Mucosa of descending colon (tissue), 3 donors: ENCODE measurements at places on chromosomes 3 and 15. TPM values are rescaled to one million over a fixed set of nuclear protein-coding genes. Genes with fewer than 3 reads are reported as not detected.

- peak; percentile 80 for DNase-seq
These were observed 41.0 kb downstream of the ABHD2 start for GRCh38 chr15:89129123-89129815.

GRCh38 chr15:78033864-78034263 is 43.6 kb downstream of the TBC1D2B start:
- DNase-seq: no peak

DNA sequence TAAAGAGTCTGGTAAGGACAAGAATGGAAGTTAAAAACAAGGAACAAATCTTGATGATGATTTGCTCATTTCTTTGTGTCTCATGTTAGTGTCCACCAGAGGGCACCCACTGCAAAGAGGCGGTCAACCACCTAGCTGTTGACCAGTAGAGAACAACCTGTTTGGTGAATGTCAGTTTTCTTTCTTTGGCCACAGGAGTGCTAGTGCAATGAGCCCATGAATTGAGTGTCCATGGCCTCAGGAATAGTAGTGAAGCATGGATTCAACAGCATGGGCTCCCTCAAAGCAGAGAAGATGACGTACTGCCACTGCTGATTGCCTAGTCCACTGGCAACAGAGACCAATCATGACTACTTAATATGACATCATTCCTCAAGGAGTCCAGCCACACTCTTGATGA is 10.7 kb upstream of the CNTN6 start:
- peak; percentile 74 for DNase-seq

GRCh38 chr3:86708893-86709292 is 282.1 kb downstream of the VGLL3 start:
- no peak for DNase-seq

GRCh38 chr3:36379872-36380220 is 458 bp upstream of the STAC start:
- no peak for DNase-seq

DNA sequence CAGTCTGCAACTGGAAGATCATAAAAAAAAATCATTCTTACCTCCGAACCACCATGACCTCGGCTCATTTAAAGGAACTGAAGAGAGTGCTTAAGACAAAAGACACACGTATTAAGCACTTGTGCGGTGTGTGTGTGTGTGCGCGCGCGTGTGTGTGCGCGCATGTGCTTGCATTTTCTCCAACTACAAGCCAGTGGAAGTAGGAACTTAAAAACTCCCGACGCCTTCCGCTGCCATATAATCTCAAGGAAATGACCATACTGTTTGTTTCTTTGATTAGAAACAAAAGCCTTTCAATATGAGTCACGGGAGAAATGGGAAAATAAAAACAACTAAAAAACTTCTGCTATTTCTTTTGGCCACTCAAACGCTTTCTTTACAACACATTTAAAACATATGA is 32.4 kb downstream of the FRMD4B start:
- peak; percentile 24 for DNase-seq

DNA sequence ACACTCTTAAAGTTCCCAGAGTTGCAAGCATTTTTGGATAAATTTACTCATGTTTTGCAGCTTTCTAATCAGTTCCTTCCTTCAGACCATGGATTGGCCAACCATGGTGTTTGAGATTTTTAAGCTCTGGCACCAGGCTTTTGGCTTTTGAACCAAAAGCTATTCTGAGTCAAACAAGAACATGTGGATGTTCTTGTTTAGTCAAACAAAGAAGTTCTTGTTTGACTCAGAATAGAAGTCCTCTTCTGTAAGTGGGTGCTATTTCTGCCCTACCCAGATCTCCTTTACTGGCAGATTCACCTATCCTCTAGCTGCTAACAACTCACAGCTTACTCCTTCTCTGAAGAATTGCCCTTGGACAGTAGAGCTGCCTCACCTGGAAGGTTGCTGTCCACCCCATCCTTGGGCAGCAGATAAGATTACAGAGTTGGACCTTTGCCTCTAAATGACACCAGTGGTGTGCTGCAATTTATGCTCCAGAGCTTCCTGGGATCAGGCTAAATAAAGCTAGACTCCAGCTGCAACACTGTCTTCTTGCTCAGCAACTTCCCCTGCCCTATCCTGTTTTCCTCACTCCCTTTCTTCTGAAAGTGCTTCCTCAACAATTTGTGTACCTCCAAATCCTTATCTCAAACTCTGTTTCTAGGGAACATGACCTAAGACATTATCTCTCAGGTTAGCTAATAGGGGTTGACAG is 65.6 kb downstream of the COL6A6 start:
- DNase-seq: no peak

DNA sequence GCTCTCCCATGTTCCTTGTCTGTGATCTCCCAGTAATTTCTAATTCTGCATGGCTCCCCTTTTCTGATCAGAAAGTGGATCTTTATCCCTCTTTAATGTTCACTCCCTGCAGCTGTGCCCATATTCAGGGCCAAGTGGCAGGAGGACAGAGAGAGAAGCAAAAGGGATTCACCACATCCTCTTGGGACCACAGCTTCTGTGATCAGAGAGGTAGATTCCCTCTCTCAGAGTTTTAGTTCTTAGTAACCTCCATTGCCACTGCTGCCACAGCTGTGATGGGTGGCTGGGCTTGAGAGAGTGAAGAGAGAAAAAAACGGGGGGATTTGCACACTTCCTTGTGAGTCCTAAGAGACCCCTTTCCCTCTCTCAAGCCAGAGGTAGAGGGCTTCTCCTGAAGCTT is 49.2 kb downstream of the GLCE start:
- DNase-seq: no peak

DNA sequence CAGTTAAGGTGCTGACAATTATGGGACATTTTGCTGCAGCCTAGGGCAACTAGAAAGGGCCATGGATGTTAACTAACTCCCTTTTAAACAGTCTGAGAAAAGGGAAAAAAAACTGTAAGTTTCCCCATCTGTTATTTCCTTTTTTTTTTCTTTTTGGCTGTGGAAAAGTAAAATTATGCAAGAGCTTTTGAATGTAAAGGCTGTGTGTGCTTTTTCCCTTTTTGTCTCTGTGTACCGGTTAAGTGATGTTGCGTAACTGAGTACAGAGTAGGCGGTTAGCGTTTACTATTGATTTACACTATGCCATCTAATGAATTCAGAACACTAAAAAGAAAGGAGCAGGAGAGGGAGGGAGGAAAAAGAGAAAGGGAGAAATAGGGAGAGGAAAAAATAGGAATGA is 403.6 kb downstream of the TIGIT start:
- DNase-seq: no peak

DNA sequence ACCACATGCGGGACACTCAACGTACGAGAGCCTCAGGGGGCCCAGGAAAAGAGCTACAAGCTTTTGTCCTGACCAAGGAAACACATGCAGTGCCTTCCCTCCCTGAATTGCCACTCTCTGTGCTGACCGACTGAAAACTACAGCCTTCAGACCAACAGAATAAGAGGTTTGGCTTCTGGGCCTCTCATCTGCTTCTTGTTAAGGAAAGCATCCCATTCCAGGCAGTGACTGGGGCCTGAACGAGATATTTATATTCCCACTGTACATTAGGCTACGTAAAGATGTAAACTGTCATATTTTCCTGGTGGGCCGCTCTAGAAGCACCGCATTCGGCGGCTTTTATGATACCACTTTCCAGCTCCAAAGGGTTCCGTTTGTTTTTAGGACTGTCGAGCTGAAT is 208.9 kb upstream of the TPM1 start:
- no peak for DNase-seq

DNA sequence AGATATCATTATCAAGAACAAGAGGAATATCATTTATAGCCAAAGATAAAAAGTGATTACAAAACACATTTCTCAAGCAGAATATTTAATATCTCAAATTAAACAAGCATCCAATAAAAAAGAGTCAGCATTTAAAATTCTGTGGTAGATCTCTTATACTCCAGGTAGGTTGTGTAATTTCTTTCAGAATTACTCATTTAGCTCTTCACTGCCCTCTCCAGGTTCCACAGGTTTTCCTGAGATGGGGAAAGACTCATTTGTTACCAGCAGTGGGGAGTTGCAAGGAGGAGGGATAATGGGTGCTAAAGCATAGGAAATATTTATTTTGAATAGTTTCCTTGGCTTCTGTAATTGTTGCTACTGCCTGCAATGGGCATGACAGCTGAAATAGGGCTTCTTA is 83.1 kb upstream of the RASGRP1 start:
- DNase-seq: no peak

GRCh38 chr3:37608061-37608702 is 253.5 kb upstream of the CTDSPL start:
- DNase-seq: no peak

DNA sequence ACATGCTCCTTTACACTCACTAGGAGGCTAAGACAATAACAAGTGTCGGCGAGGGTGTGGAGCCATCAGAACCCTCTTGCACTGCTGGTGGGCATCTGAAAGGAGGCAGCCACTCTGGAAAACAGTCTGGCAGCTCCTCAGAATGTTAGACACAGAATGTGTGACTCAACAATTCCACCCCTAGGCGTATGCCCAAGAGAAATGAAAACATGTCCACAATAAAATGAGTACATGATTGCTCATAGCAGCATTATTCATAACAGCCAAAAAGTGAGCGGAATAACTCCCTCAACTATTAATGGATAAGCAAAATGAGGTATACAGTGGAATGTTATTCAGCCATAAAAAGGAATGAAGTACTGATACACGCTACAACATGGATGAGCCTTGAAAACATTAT is 57.8 kb downstream of the WNT7A start:
- no peak for DNase-seq

DNA sequence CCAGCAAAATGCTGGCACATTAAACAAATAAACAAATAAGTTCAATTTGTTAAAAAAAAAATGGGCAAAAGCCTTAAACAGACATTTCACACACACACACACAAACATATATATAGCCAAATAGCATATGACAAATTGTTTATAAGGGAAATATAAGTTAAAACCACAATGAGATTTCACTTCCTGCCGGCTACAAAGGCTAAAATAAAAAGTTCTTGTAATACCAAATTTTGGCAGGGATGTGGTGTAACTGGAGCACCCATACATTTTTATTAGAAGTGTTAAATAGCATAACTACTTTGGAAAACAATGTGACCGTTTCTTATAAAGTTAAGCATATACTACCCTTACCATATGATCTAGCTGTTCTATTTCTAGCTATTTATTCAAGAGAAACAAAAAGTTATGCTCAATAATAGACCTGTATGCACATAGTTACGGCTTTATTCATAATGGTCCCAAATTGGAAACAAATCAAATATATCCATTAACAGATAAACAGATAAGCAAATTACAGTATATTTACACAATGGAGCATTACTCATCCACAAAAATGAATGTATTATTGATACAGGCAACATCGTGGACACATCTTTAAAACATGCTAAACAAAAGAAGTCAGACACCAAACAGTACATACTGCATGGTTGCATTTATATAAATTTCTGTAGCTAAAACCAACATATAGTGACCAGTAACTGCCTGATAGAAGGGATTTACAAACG is 93.9 kb downstream of the EOMES start:
- no peak for DNase-seq

- no peak for DNase-seq
These were observed 16.9 kb upstream of the NXPE3 start for GRCh38 chr3:101762041-101762646.

Gene MME
- 1.6 TPM for total RNA-seq

Gene FANCD2
- 3.8 TPM for total RNA-seq

Gene TGM4
- total RNA-seq: not detected

Gene RYR3
- 16.4 TPM for total RNA-seq

Gene ACTC1
- 1.3 TPM for total RNA-seq

Gene FBXO22
- 19.4 TPM for total RNA-seq

Gene C3orf20
- not detected for total RNA-seq
